ENCODE measurements at places on chromosomes 16 and 17.
A peak's percentile ranks its signal among the peaks of the same experiment; 100 is the strongest.

- no peak for DNase-seq
Observed at GRCh38 chr17:31275116-31275515, 21.9 kb downstream of the OMG start.

- no peak for DNase-seq
Observed at GRCh38 chr17:41682631-41683030, 6.1 kb upstream of the EIF1 start.

DNA sequence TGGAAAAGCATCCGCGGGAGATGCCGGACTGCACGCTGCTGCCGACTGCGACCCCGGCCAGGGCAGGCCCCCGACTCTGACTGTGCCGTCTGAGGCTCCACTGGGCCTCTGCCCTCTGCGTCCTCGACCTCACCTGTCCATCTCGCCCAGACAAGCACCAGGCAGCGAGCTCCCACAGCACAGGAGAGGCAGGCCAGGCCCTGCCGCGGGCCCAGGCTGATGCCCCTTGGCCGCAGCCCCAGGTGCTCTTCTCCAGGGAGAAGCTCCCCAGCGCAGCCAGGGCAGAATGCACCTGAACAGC, 98.1 kb upstream of the DNAH17 start:
- no peak for DNase-seq

DNA sequence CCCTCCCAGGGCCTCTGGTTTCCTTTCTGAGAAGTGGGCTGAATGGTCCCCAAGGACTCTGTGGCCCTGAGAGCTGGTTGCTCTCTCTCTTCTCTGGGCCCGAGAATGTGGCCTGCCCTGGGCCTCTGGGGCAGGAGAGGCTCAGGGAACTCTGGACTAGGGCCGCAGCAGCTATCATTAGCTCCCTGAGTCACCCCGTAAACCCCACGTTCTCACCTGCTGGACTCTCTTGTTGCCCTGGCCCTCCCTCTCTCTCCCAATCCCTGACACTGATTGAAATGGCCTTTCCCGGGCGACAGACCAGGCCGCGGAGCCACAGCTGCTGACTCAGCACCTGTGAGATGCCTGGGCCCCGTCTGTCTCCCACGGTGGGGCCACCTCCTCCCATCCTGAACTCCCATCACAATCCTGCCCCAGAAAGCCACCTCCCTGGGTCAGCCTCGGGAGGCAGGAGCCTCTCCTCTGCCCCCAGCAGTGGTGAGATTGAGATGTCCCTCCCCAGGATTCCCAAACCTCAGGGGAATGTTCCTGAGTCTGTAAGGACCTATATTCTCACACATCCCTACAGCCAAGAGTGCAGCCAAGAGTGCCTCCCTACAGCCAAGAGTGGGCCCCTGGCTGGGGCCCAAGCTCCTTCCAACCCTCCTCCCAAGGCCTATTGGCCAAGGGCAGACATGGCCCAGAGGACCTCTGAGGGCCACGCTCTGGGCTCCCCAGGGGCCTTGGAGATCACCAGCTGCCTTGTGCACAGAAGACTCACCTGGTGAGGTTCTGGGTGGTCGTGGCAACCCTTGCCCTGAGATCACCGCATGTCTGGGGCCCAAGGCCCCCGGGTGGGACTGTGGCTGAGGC, 470 bp downstream of the TRPV3 start:
- no peak for DNase-seq

- DNase-seq, result no peak
Observed at GRCh38 chr17:55624772-55625433, 97.8 kb downstream of the TMEM100 start.

DNA sequence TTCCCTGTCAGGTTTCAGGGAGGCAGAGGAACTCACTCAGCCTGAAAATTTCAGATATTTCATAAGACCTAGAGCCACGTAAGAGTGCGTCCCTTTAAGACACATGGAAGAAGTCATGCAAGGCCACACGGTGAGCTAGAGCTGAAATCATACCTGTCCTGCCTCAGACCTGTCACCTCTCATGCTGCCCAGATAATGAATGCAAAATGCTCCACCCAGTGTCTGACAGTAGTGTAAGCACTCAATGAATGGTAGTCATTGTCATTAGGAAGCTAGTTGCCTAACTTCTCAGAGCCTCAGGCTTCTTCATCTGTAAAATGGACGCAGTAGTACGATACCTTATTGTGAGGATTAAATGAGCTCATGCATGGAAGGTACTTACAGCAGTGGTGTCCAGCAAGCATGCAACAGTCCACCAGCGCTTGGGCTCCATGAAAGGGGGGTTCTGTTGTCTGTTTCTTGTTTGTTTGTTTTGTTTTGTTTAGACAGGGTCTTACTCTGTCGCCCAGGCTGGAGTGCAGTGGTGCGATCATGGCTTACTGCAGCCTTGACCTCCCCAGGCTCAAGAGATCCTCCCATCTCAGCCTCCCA, 60.7 kb downstream of the WSB1 start:
- no peak for DNase-seq

GRCh38 chr17:38676706-38677504, 2.1 kb upstream of the EPOP start:
- peak; percentile 60 for DNase-seq

DNA sequence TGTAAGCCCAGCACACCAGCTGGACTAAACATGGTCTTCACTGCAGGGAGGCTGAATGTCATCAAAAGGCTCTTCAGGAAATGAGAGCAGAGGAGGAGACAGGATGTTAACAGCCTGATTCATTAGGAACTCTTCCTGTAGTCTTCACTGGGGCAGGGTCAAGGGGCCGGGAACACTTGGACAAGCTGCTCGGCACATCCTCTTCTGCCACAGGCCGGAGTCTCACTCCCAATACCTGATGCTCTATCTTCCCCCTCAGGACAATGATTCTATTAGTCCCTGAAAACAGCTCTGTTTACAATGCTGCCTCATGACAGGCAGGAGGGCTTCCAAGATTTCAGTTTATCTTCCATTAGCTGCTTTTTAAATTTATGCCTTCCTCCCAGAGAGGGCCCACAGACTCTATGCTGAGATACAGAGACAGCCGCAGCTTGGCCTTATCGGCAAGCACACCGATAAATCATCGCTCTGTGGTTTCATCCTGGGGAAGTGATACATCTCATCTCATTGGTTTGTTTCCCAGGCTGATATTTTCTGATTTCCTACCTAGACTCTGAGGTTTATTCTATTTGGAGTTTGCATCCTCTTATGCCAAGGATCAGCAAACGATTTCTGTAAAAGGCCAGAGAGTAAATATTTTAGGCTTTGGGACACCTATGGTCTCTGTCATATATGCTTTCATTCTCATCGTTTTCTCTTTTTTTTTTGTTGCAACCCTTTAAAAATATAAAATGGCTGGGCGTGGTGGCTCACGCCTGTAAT, 214.0 kb upstream of the ASIC2 start:
- DNase-seq, result no peak

GRCh38 chr16:58670177-58670576, 14.4 kb downstream of the SLC38A7 start:
- no peak for DNase-seq

DNA sequence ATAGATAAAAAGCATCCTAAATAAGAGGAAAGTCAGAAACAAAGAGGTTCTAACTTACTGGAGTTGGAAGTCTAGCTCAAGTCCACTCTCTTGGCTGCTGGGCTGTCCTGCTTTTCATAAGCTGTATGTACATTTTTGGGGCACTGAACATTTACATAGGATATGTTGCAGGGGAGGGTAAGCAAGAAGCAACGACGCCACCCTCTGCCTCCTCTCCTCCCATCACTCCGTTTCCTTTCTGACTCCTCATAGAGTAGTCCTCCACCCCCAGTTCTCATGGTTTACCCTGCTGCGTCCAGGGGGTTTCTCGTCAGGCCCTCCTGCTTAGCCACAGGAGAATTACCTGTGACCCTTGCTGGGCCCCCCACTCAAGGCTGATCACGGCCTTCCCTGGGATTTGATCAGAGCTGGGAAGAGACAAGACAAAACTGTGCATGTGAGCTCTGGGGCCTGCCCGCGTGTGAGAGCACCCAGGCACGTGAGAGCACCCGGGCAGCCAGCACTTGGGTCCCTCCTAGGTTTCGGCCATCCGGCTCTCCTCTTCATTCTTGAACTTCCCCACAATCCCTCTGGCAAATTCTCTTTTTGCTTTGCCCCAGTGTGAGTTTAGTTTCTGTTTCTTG, 37.1 kb downstream of the TMEM11 start:
- DNase-seq, result no peak
